Vein endothelial cell (primary cell): ENCODE measurements at places on chromosomes 7 and 10. TPM values are rescaled to one million over a fixed set of nuclear protein-coding genes. Genes with fewer than 3 reads are reported as not detected.

Gene TMEM229A
- not detected in 2 replicates for total RNA-seq

Gene EDRF1
- total RNA-seq = 23.6 and 25.5 TPM in 2 replicates

Gene C7orf33
- total RNA-seq = not detected in 2 replicates

Gene ANLN
- 56.8 and 111 TPM in 2 replicates for total RNA-seq

Gene PLA2G12B
- total RNA-seq = not detected in 2 replicates

Gene PRSS37
- total RNA-seq = not detected in 2 replicates

Gene MYL7
- total RNA-seq = not detected in 2 replicates

Gene PKD2L1
- total RNA-seq = not detected in 2 replicates

Gene COBL
- not detected in 2 replicates for total RNA-seq

Gene NPY4R2
- total RNA-seq = not detected in 2 replicates

Gene KMT2E
- total RNA-seq = 101 and 116 TPM in 2 replicates

Gene ITPRID1
- total RNA-seq = not detected in 2 replicates

Gene MYOZ1
- total RNA-seq = not detected in 2 replicates

Gene GNGT1
- not detected in 2 replicates for total RNA-seq

Gene CALHM2
- 19.9 and 34.0 TPM in 2 replicates for total RNA-seq

Gene SUGCT
- total RNA-seq = 1.4 and 2.0 TPM in 2 replicates

Gene ARID5B
- 10.9 and 15.0 TPM in 2 replicates for total RNA-seq

Gene SNCG
- total RNA-seq = 53.1 and 60.4 TPM in 2 replicates

Gene IGFBP1
- total RNA-seq = 0.48 TPM in 1 of 2 replicates, not detected in the other

Gene UFSP1
- total RNA-seq = 2.5 and 2.9 TPM in 2 replicates

Gene EGFR
- 3.6 and 5.3 TPM in 2 replicates for total RNA-seq

Gene ITIH5
- not detected in 2 replicates for total RNA-seq

Gene CDK6
- total RNA-seq = 56.5 and 75.1 TPM in 2 replicates

Gene SFTPA1
- not detected in 2 replicates for total RNA-seq

Gene GJD4
- total RNA-seq = not detected in 2 replicates

Gene FBXL13
- total RNA-seq = 0.76 and 0.98 TPM in 2 replicates

Gene TBC1D12
- 10.5 and 13.9 TPM in 2 replicates for total RNA-seq

Gene EEF1AKMT2
- 13.7 and 19.8 TPM in 2 replicates for total RNA-seq

Gene C10orf67
- not detected in 2 replicates for total RNA-seq

Gene C10orf95
- not detected in 2 replicates for total RNA-seq

Gene SRI
- 113 and 155 TPM in 2 replicates for total RNA-seq

Gene DLX5
- not detected in 2 replicates for total RNA-seq
